DMS53 (cell line): ENCODE measurements at places on chromosomes 16 and 17.

DNA sequence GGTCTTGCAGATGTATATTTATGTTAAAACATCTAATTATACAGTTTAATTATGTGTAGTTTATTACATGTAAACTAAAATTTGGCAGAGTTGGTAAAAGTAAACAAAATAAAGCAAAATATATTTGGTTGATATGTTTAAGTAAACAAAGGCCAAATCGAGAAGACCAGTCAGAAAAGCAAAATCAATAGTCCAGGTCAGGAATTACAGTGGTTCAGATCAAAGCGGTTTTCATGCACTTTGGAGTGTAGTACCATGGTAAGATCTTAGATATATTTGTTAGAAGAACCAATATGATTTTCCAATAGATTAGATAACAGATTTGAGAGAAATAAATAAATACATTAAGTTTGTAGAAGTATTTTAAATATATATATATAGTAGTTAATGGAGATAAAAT is 1421.6 kb upstream of the CDH8 start:
- DNase-seq = peak; percentile 4

- DNase-seq = no peak
Measured at GRCh38 chr17:74530831-74531150, 484 bp downstream of the CD300LB start.

DNA sequence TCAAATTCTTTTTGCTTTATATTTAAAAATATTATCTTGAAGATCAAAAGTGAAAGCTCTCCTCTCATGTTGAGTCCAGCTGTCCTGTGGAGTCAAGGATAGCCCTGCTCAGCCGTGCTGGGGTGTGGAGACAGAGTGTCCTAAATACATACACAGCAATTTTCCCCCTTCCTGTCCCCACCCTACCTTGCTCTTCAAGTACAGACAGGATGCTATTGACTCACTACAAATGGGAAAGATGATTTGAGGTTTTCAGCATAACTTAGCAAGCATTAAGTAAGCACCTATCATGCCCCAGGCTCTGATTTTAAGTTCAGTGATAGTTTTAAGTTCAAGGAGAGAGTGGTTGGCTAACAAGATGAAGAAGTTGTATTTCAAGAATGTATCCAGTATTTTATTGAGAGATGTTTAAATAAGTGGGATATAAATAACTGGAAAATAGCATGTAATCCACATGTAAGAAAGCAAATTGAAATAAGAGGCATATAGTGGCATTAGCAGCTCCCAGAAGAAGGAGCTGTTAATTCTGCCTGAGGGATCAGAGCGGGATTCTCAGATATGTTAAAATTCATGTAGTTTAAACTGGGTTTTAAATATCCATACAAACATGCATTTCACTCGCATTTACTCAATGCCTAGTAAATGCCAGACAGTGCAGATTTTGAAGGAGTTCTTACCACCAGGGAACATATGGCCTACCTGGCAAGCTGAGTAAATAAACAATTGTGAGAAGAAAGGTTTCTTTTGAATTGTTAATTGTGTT is 183.5 kb upstream of the ANKFN1 start:
- DNase-seq = no peak

DNA sequence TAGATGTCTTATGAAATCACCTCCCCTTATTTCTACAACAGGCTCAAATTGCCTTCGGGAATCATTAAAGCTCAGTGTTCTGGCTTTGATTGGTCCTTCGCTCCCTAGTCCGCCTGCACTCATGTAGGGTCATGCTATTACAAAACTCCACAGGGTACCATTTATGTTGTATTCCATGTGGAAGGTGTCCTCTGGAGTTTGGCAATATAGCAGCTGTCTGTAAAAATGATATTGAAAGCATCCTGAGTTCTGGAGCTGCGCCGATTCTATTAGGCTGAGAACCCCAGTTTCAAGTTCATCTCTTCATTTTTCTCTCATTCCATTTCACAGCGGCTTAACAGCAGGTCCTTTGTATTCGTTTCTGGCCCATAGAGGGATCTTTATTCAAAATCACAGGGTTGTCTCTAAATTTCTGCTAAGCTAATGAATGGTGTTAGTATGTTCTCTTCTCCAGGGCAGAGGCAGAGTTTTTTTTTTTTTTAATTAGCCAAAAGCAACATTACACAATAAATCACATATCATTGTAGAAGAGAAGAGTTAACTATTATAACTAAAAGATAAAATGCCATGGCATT is 71.9 kb upstream of the TEKT1 start:
- no peak for DNase-seq

DNA sequence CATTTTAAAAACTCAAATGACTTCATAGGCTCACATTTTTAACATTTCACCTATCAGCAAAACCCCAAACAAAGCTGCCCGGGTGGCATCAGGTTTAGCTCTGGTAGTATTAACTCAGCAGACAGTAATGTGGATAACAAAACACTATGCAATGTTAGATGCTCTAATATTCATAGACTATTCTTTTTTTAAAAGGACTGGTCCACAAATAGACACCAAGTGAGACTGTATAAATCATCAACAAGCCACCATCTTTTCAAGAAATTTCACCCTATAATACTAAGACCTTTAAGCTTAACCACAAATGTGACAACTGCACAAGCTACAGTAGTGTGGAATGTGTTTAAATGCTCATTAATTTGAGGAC is 20.2 kb downstream of the SNN start:
- no peak for DNase-seq

DNA sequence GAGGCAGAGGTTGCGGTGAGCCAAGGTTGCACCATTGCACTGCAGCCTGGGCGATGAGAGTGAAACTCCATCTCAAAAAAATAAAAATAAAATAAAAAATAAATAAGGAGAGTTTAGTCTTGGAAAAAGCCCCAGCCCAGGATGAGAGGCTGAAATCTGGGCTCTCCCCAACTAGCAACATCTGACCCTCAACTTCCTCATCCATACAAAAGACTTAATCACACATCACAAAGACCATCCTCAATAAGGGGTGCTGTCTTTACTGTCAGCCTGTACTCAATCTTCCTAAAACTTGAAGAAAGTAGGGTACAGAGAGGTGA is 11.4 kb upstream of the SLC4A1 start:
- DNase-seq = no peak

GRCh38 chr16:46690281-46691178 is 1.1 kb downstream of the ORC6 start:
- DNase-seq = peak; percentile 36

DNA sequence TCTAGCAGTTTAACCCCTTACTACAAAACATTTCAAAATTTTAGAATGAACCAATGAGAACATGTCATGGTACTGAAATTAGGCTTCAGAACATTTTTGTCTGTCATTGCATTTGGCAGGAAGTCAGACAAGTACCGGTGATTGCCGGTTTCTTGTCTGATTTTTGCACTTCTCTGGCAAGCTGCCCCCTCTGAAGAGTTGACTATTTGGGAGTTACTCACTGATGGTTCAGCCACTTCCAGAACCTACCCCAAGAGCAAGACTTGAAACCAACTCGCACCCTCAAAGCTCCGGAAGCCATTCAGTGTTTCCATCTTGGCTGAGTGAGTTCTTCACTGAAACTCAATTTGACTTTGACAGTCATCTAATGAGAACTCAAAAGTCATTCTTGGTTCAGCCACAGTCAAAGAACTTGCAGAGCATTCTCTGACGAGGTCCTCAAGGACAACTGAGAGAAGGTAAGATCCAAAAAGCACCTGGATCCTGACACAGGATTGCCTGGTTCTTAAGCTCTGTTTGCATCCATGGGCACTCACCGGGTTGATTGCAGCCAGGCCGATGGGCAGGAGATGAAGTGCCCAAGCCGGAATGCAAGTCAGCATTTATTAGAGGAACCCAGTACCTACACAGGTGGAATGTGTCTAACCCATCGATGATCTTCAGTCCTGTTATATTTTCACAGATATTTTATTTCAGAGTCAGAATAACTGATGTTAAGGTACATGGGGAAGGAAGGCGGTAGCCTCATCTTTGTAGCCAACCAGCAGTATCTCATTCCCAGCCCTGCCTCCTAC is 93.6 kb downstream of the USP22 start:
- no peak for DNase-seq

GRCh38 chr16:57145046-57146021 is 40.5 kb downstream of the PSME3IP1 start:
- peak; percentile 13 for DNase-seq

- peak; percentile 73 for DNase-seq
Measured at GRCh38 chr17:35486920-35487732, 38.6 kb upstream of the SLFN13 start.

DNA sequence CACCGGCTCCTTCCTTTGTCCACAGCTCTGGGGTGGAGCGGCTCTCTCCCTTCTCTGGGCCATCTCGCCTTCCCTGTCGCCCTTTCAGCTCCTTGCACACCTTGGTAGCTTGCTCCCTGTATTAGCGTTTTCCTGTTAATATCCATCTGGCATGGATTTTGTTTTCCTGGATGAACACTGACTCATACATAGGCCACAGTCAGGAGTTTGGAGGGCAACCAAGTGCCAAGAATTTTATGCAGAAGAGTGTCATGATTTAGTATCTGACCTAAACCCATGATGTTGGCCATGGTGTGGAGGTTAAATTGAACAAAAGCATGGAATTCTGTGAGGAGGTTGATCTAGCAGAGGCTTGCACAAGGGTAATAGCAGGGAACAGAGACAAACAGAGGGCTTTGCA is 180.9 kb downstream of the AIPL1 start:
- no peak for DNase-seq

DNA sequence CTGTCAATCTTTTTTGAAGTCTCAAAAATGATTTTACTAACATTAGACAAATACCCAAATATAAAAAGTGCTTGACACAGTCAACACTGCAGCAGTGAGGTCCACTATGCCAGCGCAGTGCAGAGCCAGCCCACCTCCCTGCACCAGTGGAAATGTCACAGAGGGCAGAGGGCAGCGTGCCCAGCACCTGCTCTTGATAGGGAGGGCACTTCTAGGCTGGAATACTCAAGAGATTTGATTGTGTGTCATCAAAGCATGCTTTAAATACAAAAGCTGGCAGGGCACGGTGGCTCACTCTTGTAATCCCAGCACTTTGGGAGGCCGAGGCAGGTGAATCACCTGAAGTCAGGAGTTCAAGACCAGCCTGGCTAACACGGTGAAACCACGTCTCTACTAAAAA is 136.0 kb downstream of the ANKRD11 start:
- DNase-seq = no peak

- no peak for DNase-seq
Measured at GRCh38 chr16:89104303-89104702, 10.7 kb downstream of the ACSF3 start.

DNA sequence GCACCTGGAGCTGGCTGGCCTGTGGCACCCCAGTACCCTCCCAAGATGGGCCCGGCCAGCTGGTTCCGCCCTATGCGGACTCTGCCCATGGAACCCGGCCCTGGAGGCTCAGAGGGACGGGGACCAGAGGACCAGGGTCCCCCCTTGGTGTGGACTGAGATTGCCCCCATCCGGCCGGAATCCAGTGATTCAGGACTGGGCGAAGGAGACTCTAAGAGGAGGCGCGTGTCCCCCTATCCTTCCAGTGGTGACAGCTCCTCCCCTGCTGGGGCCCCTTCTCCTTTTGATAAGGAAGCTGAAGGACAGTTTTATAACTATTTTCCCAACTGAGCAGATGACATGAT is 12.0 kb downstream of the TBX21 start:
- DNase-seq = no peak

GRCh38 chr16:69111216-69111875 is 5.9 kb downstream of the HAS3 start:
- no peak for DNase-seq

DNA sequence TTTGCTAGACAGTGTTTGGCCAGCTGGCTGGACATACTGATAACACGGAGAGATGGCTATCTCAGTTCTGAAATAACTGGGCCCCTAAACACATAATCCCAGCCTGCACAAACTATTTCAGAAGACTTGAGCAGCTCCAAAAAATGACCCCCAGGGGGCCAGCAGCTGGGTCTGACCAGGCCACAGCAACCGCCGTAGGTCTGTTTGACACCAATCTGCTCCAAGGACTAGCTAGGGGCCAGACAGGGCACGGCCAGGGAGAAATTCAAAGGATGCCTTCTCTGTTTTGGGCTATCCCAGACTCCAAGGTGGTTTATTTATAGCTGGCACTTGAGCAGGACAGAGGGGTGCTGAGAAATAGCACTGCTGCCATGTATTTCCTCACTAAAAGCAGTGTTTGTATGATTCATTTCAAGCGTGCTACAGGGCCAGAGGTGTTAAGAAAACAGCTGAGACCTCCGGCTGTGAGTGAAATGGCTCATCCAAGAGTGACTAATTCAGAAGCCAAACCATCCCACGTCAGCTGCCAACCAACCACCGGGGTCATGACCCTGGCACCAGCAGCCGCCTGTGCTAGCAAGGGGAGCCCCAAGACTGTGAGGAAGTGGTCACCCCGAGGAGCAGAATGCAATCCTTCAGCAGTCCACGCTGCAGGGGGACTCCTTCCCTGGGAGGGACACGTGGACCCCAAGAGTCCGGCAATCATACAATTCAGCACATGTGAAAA is 5.7 kb downstream of the GGA2 start:
- DNase-seq = no peak

- DNase-seq = no peak
Measured at GRCh38 chr17:34248511-34249024, 6.5 kb upstream of the CCL2 start.

DNA sequence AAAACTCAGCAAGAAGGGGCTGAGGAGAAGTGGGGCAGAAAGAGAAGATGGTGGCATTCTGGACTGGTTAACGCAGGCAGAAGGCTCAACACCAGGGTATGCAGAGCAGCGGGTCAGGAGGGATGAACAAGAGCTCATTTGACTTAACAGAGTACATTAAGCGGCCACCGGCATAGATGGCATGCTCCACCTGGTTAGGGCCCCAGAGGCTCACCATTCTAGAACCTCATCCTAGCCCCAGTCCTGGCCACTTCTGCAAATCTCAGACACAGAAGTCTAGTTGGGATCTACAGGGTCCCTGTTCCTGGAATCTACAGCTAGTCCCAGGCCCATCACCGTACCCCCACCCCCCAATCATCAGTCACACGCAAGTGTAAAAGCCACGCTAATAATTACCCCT is 1.7 kb upstream of the MYO1C start:
- no peak for DNase-seq

- no peak for DNase-seq
Measured at GRCh38 chr16:58087209-58087913, 41.8 kb downstream of the CFAP20 start.

- DNase-seq = peak; percentile 58
Measured at GRCh38 chr16:4788489-4788889, 344 bp upstream of the SEPTIN12 start.
